ENCODE measurements at places on chromosomes 7 and 10.

GRCh38 chr7:94781236-94781635 is 125.3 kb upstream of the SGCE start:
- no peaks in the 10 kb centered on the region for H3K4me1 ChIP-seq
- H3K4me3 ChIP-seq = no peak overlapping the region
- DNase-seq = no peak
- H3K27me3 ChIP-seq = no peaks in the 10 kb centered on the region
- H3K27ac ChIP-seq = no peak overlapping the region

GRCh38 chr7:109387530-109387929 is 817.9 kb downstream of the DNAJB9 start:
- no peaks in the 10 kb centered on the region for H3K4me1 ChIP-seq
- H3K27ac ChIP-seq = no peak overlapping the region
- DNase-seq = no peak
- H3K36me3 ChIP-seq = no peaks in the 10 kb centered on the region
- H3K4me3 ChIP-seq = no peak overlapping the region

DNA sequence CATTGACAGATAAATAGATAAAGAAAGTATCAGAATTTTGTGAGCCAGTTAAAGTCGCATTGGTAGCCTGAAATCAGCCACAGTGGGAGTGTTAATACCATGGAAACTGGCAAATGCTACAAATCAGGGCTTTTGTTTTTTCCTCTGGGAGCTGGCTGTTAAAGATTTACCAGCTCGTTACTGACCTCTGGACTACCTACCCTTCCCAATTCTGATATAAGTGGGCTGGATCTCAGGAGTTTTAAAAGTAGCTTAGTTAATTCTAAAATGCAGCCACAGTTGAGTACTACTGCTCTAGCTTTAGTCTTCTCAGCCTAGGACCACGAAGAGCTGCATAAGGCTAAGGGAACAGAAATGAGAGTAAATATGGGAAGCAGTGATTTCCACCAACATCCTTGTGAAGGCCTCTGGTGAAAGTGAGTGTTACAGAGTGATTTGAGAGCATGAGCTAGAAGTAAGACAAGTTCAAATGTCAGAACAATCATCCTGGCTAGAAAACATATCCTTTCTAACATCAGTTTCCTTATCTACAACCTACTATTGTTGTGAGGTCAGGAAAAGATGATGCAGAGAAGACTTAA is 53.2 kb downstream of the A1CF start:
- no peaks in the 10 kb centered on the region for H3K4me1 ChIP-seq
- H3K27me3 ChIP-seq = no peaks in the 10 kb centered on the region
- no peak for DNase-seq
- no peak overlapping the region for H3K4me3 ChIP-seq
- no peak overlapping the region for H3K27ac ChIP-seq

DNA sequence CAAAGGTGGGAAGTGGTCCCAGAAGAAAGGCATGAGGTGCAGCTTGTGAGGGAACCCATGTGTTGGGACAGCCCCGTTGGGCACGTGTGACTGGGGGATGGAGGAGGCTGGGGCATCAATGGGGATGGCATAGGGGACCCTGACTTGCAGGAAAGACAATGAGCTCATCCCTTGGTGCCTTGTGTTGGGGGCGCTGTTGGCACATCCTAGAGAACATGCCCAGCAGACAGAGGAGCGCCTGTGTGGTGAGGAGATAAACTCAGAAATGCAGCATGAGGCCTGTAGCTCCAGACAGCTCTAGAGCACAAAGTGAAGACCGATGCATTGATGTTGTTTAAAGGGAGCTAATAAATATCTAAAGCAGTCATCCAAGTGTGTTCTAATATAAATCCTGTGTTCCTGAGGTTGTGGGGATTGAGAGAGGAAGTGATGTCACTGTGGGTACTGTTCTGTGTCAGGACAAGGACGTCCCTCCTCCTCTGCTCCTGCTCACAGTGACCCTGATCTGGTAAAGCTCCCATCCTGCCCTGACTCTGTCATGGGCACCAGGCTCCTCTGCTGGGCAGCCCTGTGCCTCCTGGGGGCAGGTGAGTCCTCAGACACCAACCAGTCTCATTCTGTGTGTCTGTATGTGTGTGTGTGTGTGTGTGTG is 126.1 kb upstream of the PRSS58 start:
- H3K27me3 ChIP-seq = no peaks in the 10 kb centered on the region
- H3K4me3 ChIP-seq = no peak overlapping the region
- H3K27ac ChIP-seq = no peak overlapping the region
- H3K36me3 ChIP-seq = no peaks in the 10 kb centered on the region
- H3K4me1 ChIP-seq = peaks cover 6% of the 10 kb centered on the region

DNA sequence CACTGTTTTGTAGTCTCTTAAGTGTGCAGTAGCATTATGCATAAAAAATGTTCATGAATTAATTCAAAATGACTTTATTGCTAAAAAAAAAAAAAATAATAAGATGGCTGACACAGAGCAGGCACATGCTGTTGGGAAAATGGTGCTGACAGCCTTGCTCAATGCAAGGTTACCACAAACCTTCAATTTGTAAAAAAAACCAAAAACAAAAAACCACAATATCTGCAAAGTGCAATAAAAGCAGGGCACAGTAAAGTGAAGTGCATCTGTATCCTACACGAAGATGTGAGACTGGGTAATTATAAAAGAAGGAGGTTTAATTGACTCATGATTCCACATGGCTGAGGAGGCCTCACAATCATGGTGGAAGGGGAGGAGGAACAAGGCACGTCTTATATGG is 185.8 kb downstream of the USP6NL start:
- no peaks in the 10 kb centered on the region for H3K27me3 ChIP-seq
- no peaks in the 10 kb centered on the region for H3K36me3 ChIP-seq
- peaks cover 12% of the 10 kb centered on the region for H3K4me1 ChIP-seq
- H3K4me3 ChIP-seq = no peak overlapping the region
- no peak overlapping the region for H3K27ac ChIP-seq
- no peak for DNase-seq

GRCh38 chr7:30450240-30450982 is 28.2 kb downstream of the NOD1 start:
- H3K27ac ChIP-seq = no peak overlapping the region
- no peaks in the 10 kb centered on the region for H3K27me3 ChIP-seq
- H3K36me3 ChIP-seq = peaks cover 34% of the 10 kb centered on the region
- no peak for DNase-seq
- no peak overlapping the region for H3K4me3 ChIP-seq
- peaks cover 11% of the 10 kb centered on the region for H3K4me1 ChIP-seq

DNA sequence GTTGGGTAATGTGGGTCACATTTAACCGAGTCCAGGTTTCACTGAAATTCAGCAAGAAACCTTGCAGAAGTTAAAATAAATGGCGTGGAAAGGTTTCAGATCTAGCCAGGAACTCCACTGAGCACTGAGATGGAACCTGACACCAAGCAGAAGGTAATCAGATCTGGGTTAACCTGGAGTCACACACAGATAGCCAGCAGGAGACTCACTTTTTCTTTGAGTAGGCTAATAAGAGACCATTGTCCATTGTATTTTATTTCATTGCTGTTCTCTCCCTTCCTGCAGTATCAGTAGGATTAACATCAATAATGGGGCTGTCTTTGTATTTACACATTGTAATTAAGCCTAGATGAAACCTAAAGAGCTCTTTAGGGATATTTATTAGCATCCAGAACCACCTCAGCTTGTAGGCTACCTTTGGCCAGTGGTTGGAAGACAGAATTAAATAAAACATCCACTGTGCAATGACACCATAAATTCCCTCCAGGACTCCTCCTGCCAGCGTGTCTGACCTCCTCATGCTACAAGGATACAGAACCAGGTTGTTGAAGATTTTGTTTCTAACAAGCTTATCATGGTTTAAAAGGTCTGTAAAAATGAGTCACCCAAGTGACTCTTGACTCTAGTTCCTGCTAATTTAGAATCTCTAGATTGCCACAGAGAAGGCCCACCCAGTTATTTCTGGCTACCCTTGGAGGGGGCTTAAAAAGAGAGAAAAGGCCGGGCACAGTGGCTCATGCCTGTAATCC is 151.1 kb downstream of the SORCS1 start:
- no peak overlapping the region for H3K27ac ChIP-seq
- no peak overlapping the region for H3K4me3 ChIP-seq
- no peaks in the 10 kb centered on the region for H3K36me3 ChIP-seq
- H3K4me1 ChIP-seq = no peaks in the 10 kb centered on the region
- H3K27me3 ChIP-seq = no peaks in the 10 kb centered on the region
- DNase-seq = no peak

- H3K4me1 ChIP-seq = no peaks in the 10 kb centered on the region
- no peak overlapping the region for H3K27ac ChIP-seq
- peaks cover 4% of the 10 kb centered on the region for H3K36me3 ChIP-seq
- H3K27me3 ChIP-seq = no peaks in the 10 kb centered on the region
- DNase-seq = no peak
These were observed 37.6 kb downstream of the GSAP start for GRCh38 chr7:77378584-77378983.

GRCh38 chr7:92835851-92836488 is 403 bp downstream of the CDK6 start:
- H3K4me1 ChIP-seq = peaks cover 32% of the 10 kb centered on the region
- peak; percentile 49 for DNase-seq
- no peaks in the 10 kb centered on the region for H3K36me3 ChIP-seq
- peak overlapping the region; percentile 98 for H3K27ac ChIP-seq

- no peaks in the 10 kb centered on the region for H3K36me3 ChIP-seq
- H3K4me1 ChIP-seq = no peaks in the 10 kb centered on the region
- no peak overlapping the region for H3K27ac ChIP-seq
These were observed 418.5 kb upstream of the SEMA3A start for GRCh38 chr7:84612981-84613681.

DNA sequence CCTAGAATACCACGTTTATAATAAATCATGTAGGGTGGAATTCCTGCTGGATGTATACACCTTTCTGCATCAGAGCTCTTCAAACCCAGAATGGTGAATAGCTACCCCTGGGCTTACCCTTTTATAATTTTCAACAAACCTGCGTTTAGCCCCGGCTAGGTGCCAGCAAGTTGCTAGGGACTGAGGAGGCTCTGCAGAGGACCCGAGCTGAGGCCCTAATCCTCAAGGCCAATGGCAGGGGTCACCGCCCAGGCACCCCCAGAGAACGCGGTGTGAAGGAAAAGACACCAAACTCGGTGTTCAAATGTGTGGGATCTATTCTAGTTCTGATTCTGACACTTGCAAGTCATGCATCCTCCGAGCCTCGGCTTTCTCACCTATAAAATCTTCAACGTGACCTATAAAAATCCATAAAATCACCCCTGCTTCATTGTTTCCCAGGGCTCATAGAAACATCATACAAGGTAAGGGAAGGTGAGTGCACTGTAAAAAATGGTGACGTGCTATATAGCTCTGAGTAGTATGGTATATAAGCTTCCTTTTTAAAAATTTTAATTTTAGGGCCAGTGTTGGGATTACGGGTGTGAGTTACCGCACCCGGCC is 2.5 kb upstream of the ANXA11 start:
- no peaks in the 10 kb centered on the region for H3K36me3 ChIP-seq
- peak overlapping the region; percentile 38 for H3K4me3 ChIP-seq
- H3K27me3 ChIP-seq = peaks cover 32% of the 10 kb centered on the region
- H3K4me1 ChIP-seq = peaks cover 24% of the 10 kb centered on the region
- DNase-seq = no peak
- H3K27ac ChIP-seq = peak overlapping the region; percentile 92

- H3K27me3 ChIP-seq = no peaks in the 10 kb centered on the region
- H3K4me3 ChIP-seq = no peak overlapping the region
- DNase-seq = no peak
These were observed 14.9 kb downstream of the CCL26 start for GRCh38 chr7:75756991-75757676.

- no peaks in the 10 kb centered on the region for H3K27me3 ChIP-seq
- H3K36me3 ChIP-seq = no peaks in the 10 kb centered on the region
- no peak overlapping the region for H3K27ac ChIP-seq
- H3K4me3 ChIP-seq = no peak overlapping the region
These were observed 164.2 kb downstream of the NXPH1 start for GRCh38 chr7:8597565-8597964.

- peak overlapping the region; percentile 96 for H3K4me3 ChIP-seq
- H3K27ac ChIP-seq = peak overlapping the region; percentile 84
- no peaks in the 10 kb centered on the region for H3K36me3 ChIP-seq
- H3K4me1 ChIP-seq = no peaks in the 10 kb centered on the region
- peak; percentile 37 for DNase-seq
These were observed 821 bp downstream of the SLC35B4 start for GRCh38 chr7:134315679-134316538.

- H3K4me1 ChIP-seq = no peaks in the 10 kb centered on the region
- H3K27me3 ChIP-seq = no peaks in the 10 kb centered on the region
- H3K27ac ChIP-seq = no peak overlapping the region
These were observed 36.3 kb downstream of the SLC25A13 start for GRCh38 chr7:96285579-96285978.

DNA sequence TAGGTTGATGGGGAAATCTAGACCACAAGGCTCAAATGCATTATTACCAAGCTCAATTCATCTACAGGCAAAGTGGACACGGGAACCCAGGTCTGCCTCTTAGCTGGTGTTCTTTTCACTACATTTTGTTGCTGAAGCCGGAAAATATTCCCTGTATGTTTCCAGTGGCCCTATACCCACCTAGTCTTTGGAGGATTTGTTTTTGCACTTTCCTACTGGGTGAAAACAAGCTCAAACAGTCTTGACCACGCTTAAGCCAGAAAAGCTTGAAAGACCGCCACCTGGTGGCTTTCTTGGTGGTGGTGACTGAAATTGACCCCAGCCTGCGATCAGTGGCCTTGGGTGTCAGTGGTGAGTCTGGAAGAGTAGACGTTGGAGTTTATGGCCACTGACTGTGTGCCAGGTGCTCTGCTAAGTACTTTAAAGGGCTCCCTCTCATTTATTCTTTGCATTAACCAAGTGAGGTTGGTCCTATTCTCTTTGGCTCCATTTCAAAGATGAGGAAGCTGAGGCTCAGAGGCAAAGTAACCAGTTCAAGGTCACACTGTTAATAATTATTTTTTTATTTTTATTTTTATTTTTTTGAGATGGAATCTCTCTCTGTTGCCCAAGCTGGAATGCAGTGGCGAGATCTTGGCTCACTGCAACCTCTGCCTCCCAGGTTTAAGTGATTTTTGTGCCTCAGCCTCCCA is 11.1 kb upstream of the CRTAC1 start:
- H3K36me3 ChIP-seq = no peaks in the 10 kb centered on the region
- H3K27me3 ChIP-seq = peaks cover 16% of the 10 kb centered on the region
- H3K27ac ChIP-seq = no peak overlapping the region

DNA sequence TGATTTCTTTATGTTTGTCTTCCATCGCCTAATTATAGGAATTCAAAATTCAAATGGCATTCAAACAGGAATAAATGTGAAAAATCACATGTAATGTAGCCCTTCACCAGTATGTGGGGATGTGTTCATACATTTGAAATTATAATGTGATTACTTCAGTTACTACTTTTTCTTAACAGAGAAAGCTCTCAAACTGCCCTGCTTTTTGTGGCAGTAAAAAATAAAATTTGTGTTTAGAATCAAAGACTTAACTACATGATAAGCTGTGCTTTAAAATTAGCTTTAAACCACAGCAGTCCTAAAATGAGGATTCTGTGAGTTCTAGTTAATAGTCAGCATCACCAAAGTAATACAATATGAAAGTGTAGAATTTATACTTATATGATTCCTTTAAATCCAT is 7.8 kb upstream of the HERC4 start:
- H3K27me3 ChIP-seq = peaks cover 2% of the 10 kb centered on the region
- H3K4me3 ChIP-seq = no peak overlapping the region
- H3K27ac ChIP-seq = no peak overlapping the region
- H3K4me1 ChIP-seq = no peaks in the 10 kb centered on the region
- H3K36me3 ChIP-seq = no peaks in the 10 kb centered on the region
- peak; percentile 71 for DNase-seq

GRCh38 chr10:42963312-42963711 is 113.6 kb upstream of the RET start:
- peaks cover 9% of the 10 kb centered on the region for H3K4me1 ChIP-seq
- no peak overlapping the region for H3K27ac ChIP-seq
- H3K4me3 ChIP-seq = no peak overlapping the region
- H3K27me3 ChIP-seq = no peaks in the 10 kb centered on the region
- H3K36me3 ChIP-seq = no peaks in the 10 kb centered on the region

GRCh38 chr10:126500185-126500584 is 111.9 kb upstream of the ADAM12 start:
- H3K4me3 ChIP-seq = no peak overlapping the region
- peaks cover 7% of the 10 kb centered on the region for H3K4me1 ChIP-seq
- no peak overlapping the region for H3K27ac ChIP-seq

All from spinal cord (tissue), 10 donors.